Activated CD8-positive, alpha-beta T cell treated with anti-CD3 and anti-CD28 coated beads for 36 hours (primary cell): ENCODE measurements at places on chromosomes 3 and 15. TPM values are rescaled to one million over a fixed set of nuclear protein-coding genes. Genes with fewer than 3 reads are reported as not detected.

CP gene
- total RNA-seq, result not detected

C2CD4A gene
- total RNA-seq, result 0.67 TPM

DIPK2A gene
- 18.0 TPM for total RNA-seq

PRSS50 gene
- total RNA-seq, result not detected

ZBTB20 gene
- total RNA-seq, result 5.1 TPM

LRTM1 gene
- total RNA-seq, result not detected

CSTA gene
- total RNA-seq, result not detected
